ENCODE measurements at places on chromosomes 1 and 21.

GRCh38 chr1:75136921-75137641, 2.9 kb downstream of the LHX8 start:
- DNase-seq = no peak

DNA sequence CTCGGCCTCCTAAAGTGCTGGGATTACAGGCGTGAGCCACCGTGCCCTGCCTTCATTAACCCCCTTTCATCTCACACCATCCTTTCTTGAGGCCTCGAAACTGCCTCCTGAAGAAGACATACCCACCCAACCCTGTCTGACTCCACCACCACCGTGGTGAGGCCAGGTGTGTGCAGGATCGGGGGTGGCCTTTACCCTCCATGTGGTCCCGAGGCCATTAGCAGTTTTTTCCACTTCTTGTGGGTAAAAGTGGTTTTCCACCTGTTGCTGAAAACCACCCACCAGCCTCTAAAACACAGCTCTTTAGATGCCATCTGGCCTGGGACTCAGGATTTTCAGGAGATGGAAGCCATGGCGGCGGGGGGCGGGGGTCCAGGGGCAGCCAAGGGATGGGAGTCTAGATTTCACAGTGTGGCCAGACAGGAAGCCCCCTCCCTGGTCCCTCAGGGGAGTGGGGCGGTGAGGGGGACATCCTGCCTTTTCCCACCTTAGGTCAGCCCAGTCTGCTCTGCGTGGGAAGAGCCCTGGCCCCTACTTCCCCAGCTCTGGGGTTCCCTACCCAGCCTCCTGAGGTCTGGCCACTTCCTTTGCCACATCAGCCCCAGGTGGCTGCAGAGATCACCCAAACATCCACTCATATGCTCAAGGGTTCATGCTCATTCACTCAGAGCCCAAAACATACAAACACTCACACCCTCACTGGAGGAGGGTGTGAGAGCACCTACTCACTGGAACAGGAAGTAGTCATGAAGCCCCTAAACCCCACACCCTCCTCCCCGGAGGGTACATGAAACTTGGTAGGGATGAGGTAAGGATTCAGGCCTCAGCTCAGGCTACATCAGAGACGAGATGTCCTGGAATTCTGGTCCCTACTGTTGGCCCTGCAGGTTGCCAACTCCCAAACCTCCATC, 2.3 kb downstream of the FGR start:
- DNase-seq = peak; percentile 82

- no peak for DNase-seq
Observed at GRCh38 chr1:231248778-231249177, 7.8 kb downstream of the GNPAT start.

DNA sequence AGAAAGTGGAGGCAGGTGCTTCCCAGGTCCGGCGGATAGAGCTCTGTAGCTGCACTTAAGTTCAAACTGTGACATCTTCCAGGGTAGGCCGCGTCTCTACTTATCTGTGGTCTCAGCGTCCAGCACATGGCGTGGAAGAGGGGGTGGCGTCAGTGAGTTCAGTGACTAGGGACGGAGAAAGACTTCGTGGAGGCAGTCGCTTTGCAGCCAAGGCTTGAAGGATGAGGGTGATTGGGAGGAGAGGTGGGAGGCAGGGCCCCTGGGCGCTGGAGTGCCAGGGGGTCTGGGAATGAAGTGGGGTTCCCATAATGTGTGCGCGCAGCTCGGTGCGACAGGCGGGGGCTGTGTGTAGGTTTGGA, 444 bp upstream of the AGO1 start:
- no peak for DNase-seq

DNA sequence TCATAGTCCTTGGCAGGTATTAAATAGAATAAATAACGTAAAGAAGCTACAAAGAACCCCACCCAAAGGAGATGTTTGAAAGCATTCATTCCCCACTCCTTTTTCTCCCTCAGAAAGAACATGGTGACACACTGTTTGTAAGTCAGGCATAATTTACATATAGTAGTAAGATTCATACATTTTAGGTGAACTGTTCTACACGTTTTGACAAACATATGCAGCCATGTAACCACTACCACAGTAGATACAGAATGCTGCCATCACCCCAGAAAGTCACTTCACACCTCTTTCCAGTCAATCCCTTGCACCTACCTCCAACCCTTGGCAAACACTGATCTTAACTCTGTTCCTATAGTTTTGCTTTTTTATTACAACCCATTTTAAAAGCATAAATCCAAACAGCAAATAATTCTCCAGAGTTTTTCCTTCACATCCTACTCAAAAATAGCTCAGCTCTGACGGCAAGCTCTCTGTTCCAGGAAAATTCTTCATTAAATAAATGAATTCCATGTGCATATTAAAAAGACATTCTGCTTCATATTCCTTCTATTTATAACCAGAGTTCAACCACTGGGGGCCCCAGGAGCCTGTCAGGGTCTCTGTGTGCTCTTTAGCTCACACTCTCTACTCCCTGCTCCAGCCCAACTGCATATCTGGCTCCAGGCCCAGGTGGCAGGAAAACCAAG, 258.8 kb downstream of the PLPP3 start:
- no peak for DNase-seq

- no peak for DNase-seq
Observed at GRCh38 chr1:70071601-70072000, 133.8 kb downstream of the LRRC40 start.

- DNase-seq = no peak
Observed at GRCh38 chr21:38312822-38313221, 56.0 kb downstream of the KCNJ15 start.

- DNase-seq = no peak
Observed at GRCh38 chr21:15210235-15210678, 145.5 kb upstream of the NRIP1 start.

- DNase-seq = no peak
Observed at GRCh38 chr1:186306533-186306932, 68.5 kb downstream of the TPR start.

GRCh38 chr1:79295967-79296366, 289.4 kb upstream of the ADGRL4 start:
- DNase-seq = no peak

- DNase-seq = no peak
Observed at GRCh38 chr1:85065550-85065949, 17.2 kb upstream of the MCOLN3 start.

- no peak for DNase-seq
Observed at GRCh38 chr1:41774471-41774990, 144.2 kb downstream of the HIVEP3 start.

DNA sequence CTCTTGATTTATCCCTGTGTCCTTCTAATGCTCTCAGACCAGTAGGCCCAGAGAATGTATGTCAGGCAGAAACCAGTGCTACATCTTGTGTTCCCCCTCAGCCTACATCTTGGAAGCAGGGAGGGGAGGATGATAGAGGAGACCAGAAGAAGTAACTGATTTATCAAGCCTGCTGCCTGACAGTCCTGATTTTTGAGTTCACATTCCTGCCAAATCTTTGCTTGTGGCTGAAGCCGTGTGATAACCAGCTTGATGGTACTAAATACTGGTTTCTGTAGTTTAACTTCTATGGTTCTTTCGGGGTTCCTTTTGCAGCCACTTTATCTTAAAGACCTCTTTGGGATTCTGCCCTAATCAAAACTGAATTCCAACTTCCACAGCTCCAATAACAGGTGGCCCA, 59.7 kb upstream of the WDR26 start:
- no peak for DNase-seq

DNA sequence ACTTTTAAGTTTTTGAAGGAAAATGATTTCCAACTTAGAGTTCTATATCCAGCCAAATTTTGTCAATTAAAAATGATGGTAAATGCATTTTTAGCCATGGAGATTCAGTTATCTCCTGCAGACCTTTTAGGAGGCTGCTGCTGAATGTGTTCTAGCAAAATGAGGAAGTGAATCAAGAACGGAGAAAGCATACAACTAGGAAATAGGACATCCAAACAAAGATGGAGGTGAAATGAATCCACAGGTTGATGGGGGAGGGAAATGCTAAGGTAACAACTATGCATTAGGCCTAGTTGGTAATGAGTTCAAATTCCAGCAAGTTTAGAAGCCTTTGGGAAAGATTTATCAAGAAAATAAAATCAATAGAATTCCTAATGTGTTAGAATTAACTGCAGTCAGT, 80.5 kb downstream of the FNBP1L start:
- no peak for DNase-seq

DNA sequence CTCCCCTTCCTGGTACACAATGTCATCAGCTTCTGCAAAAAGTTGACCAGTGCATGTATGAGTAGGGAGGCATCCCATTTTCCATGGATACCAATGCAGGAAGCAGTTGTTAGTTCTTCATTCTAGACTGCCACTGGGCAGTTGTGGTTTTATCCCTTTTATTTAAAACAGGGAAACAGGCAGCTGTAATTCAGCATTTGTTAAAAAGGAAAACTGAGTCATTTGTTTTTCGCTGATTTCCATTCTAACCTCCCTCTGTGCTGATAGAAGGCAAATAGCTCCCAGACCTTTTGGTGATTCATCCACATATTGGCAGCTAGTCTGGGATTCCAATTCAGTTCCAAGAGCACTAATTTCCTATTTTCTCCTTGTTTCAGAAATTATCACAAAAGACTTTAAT, 21.1 kb upstream of the ABCA4 start:
- DNase-seq = no peak

DNA sequence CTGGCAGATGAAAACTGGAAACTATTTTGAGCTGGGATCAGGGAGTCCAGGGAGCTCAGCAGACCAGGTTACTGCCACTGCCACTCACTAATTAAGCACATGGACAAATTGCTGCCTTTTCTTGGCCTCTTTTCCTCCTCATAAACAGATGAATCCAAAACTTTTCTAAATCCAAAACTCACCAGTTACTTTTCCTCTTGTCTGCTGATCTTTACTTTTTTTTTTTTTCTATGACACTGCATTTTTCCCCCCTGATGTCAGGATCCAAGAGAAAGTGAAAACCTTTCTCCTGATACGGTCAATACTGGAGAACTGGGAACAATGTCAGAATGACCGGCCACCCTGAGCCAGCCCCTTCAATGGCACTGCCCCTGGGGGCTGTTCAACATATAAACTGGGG, 405.8 kb downstream of the DUSP10 start:
- DNase-seq = no peak

DNA sequence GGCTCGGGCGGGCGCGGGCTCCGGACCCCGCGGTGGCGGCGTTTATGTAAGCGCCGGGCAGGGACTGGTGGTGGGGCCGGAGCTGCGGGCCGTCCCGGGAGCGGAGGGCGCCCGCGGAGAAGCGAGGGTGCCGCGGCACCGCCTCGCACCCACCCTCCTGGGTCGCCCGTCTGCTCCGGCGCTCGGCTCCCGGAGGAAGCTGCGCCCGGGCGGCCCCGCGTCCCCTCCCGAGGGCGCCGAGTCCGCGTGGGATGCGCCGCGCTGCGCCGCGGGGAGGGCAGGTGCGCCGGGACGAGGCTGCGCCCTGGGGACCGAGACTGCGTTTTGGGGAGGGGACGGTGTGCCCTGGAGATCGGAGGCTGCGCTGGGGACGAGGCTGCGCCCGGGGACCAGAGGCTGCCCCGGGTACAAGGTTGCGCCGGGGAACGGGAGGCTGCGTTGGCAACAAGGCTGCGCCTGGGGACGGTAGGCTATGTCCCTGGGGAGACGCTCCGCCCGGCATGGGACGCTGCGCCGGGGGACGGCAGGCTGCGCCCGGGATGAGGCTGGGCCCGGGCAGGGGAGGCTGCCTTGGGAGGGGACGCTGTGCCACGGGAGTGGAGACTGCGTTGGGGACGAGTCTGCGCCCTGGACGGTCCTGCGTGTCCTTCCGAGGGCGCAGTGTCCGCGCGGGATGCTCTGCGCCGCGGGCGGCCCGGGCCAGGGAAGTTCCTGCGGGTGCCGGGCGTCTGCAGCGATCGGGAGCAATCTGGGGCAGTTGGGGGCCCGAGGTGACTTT, 627 bp downstream of the ADARB1 start:
- DNase-seq = no peak

DNA sequence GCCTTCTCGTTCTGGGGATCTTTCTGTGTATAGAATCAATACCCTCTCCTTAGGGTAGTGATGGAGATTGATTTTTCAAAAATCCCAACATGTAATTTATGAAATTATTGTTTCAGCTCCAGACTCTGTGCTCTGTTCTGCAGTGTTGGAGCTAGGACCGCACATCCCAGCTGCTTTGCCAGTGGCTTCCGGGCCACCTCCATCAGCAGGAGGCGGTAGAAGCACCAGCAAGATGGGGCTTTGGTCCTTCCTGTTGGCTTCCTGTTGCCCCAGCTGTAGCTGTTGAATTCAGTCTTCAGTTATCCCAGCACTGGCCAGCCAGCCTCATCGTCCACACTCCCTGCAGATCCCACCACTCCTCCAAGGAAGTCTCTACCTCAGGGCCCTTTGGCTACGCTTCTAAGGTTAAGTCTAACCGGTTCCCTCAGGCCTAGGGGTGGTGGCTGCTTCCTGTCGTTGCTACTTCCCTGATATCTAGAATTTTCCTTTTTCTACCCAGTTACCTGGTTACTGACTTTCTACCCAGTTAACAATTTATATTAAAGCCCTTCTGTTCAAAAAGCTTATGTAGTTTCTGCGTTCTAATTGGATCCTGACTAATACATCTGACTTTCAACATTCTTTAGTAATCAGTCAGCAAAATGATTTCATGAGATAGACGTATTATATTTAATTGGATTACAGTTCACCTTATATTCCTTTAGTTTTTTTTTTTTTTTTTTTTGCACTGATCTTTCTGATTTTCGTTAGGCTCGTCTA, 24.6 kb downstream of the GALNT2 start:
- DNase-seq = no peak

DNA sequence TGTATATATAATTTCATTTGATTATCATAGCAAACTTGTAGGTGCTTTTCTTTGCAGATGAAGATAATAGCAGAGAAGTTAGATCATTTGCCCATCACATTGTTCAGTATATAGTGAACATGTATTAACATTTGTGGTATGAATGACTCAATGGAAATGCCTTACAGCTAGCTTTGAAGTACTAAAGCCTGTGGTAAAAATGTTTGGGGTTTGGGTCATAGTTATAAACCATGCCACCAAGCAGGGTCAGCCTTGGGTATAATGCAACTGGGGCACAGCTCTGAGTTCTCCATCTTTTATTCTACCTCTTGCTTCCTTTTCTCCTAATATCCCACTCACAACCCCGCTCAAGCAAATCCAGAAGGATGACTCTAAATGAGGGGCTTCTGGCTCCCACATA, 141.6 kb downstream of the KCNT2 start:
- no peak for DNase-seq

- DNase-seq = no peak
Observed at GRCh38 chr1:100928128-100928527, 32.2 kb downstream of the SLC30A7 start.

- DNase-seq = no peak
Observed at GRCh38 chr1:93910305-93910704, 1.1 kb upstream of the GCLM start.

- DNase-seq = no peak
Observed at GRCh38 chr1:101483982-101484688, 247.3 kb downstream of the S1PR1 start.

DNA sequence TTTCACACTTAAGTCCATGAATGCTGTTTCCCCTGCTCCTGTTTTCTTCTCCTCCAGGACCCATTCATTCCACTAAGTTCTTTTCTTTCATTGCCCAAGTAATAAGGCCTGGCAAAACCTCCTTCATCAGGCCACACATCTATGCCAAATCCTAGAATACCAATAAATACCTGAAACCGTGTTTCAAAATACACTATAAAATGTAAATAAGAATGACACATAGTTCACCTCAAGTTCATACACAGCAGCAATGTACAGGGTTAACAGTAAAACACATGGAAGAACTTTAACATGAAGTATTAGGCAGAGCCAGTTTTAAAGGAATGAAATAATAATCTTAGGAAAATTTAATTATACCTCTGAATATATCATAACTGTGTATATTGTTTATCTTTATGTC, 86.7 kb upstream of the L1TD1 start:
- no peak for DNase-seq
